ENCODE measurements at places on chromosomes 4 and X.

- DNase-seq, result no peak
Observed at GRCh38 chr4:4818415-4819212, 40.9 kb upstream of the MSX1 start.

DNA sequence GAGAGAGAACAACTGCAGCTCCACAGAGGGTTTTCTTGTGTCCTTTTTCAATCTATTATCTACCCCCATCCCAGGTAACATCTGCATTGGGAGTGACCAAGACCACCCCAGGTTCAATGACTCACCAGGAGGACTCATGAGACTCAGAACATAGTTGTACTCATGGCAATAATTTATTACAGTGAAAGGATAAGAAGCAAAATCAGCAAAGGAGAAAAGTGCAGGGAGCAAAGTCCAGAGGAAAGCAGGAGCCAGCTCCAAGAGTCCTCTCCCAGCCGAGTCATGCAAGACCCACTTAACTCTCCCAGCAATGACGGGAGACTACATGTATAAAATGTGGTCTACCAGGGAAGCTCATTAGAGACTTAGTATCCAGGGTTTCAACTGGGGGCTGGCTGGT lies 129.5 kb upstream of the RBPJ start:
- no peak for DNase-seq

- no peak for DNase-seq
Observed at GRCh38 chrX:145549496-145549895, 268.1 kb upstream of the SLITRK2 start.

GRCh38 chr4:78529569-78530209 lies 21.9 kb upstream of the ANXA3 start:
- DNase-seq, result no peak

GRCh38 chr4:145346081-145346480 lies 135.6 kb upstream of the SMAD1 start:
- no peak for DNase-seq

- no peak for DNase-seq
Observed at GRCh38 chrX:9378980-9379696, 85.7 kb upstream of the TBL1X start.

- no peak for DNase-seq
Observed at GRCh38 chr4:145423017-145423708, 58.5 kb upstream of the SMAD1 start.

GRCh38 chr4:159389756-159390155 lies 286.9 kb downstream of the RAPGEF2 start:
- DNase-seq, result no peak

GRCh38 chr4:124459196-124459940 lies 253.2 kb downstream of the ANKRD50 start:
- no peak for DNase-seq

DNA sequence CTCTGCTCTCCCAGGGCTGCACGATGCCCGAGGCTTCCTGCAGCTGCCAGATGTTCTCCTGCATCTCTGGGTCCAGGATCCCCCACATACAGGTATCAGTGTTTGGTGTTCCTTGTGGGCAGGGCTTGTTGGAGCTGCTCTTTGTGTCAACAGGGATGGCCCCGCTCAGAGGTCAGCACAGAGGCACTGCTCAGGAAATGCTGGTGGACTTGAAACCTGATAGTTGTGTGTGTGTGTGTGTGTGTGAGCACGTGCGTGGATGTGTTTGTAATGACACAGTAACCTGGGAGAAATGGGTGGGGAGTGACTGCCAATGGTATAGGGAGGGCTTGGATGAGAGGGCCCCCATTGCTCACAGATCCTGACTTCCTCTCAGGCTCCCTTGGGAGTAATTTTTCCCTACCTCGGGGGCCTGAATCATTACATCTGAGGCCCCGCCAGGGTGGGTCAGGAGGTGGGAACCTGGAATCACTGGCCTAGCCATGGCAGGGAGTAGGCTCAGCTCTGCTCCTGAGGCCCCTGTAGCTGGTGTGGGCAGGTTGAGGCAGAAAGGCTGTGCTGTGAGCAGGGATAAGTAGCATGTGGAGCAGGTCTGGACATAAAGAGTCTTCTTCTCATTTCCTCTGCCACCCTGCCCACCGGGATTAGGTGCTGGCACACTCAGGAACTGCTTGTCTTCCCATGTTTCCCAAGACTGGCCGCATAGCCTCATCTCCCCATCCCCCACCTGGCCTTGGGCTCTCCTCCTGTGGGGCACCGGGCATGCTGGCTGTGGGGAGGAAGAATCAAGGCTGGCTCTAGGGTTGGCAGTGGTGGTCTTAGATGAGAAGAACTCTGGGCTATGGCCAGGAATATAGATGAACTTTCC lies 2.5 kb upstream of the EFNB1 start:
- no peak for DNase-seq

GRCh38 chr4:26482508-26483462 lies 7.5 kb downstream of the CCKAR start:
- no peak for DNase-seq

- no peak for DNase-seq
Observed at GRCh38 chr4:144592264-144592663, 53.7 kb upstream of the HHIP start.

- no peak for DNase-seq
Observed at GRCh38 chr4:65831828-65832227, 161.5 kb upstream of the EPHA5 start.

DNA sequence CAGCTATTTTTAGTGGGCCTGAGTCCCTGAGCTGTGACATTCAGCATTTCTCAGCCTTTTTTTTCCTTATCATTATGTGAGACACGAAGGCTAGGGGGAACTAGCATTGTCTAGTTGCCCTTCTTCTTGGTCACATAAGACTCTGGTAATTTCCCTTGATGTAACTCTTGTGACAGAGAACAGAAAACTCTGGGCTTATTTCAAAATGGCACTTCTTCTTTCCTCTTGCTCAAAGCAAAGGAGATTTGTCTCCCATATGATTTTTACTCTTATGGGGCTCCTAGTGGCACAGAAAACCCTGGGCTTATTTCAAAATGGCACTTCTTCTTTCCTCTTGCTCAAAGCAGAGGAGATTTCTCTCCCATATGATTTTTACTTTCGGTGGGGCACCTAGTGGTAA lies 14.7 kb downstream of the ATXN3L start:
- no peak for DNase-seq

DNA sequence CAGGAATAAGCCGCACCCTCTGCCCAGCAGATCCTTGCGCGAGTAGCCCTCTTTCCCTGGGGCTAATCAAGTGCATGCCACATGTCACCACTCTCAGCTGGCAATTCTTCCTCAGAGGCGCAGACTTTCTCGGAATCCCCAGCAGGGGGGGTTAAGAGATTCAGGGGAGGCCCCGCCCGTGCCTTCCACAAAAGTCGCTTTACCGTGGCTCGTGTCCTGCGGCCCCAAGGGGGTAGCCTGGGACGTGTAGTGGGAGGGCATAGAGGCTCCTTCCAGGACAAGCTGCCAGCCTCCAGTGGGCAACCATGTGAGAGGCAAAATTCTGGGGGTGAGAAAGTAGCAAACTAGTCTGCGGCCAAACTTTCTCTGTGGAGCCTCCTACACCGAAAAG lies 652 bp downstream of the SRPX start:
- no peak for DNase-seq

- DNase-seq, result no peak
Observed at GRCh38 chr4:159117564-159117963, 14.7 kb downstream of the RAPGEF2 start.

- DNase-seq, result no peak
Observed at GRCh38 chr4:30863021-30863420, 142.9 kb downstream of the PCDH7 start.

GRCh38 chrX:118536204-118536603 lies 40.6 kb downstream of the DOCK11 start:
- no peak for DNase-seq

GRCh38 chr4:109046471-109047201 lies 255.8 kb downstream of the COL25A1 start:
- no peak for DNase-seq

GRCh38 chr4:188903986-188904385 lies 764.7 kb downstream of the TRIML1 start:
- no peak for DNase-seq

GRCh38 chr4:74219240-74219639 lies 61.3 kb downstream of the MTHFD2L start:
- no peak for DNase-seq

DNA sequence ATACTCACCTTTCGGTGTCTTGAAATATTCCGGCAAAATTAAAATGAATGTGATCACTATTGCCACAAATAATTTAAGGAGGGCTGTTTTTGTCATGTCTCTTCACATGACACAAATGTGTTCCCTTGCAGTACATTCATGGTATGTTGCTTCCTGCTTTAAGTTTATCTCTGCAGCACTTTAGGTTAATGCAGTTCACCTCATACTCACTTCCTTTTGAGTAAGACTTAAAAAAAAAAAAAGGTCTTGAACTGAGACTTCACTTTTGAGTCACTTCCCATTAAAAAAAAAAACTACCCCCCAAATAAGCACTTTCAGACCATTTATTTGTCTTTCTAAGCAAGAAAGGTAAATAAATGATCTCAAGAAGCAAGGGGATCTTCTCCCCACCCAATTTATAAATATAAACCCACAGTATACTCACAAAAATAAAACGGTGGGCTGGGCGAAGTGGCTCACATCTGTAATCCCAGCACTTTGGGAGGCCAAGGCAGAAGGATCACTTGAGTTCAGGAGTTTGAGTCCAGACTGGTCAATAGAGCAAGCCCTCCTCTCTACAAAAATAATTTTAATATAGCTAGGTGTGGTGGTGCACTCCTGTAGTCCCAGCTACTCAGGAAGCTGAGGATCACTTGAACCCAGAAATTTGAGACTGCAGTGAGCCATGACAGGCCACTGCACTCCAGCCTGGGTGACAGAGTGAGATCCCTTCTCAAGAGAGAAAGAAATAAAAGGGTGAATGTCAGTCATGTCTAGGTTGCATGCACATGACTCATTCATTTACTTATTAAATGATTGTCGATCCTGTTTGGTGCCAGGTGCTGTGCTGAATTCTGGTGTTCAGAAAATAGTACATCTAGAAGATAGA lies at the start of gene TMEM156:
TSS of gene TMEM156 (minus strand) at position 192 of the 868 bp plus-strand sequence. CDS start at position 96, 96 bp downstream.
- no peak for DNase-seq

GRCh38 chrX:40845331-40845911 lies 110.1 kb upstream of the MED14 start:
- DNase-seq, result no peak

DNA sequence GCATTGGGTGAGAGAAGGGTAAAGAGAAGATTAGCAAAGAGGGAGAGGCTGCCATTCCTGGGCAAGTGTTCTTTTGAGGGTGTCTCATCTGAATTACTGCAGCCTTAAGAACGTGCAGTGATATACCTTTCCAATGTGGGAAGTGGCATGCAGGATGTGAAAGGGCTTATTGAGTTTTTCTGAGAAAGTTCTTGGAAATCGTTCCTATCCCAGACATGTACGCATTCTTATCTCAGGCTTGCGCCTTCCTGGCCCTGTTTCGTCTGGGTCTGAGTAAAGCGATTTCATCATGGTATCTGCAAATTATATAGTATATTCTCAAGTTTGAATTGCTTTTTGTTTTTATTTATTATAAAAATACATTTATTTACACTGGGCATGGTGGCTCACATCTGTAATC lies 699.8 kb downstream of the TRAM1L1 start:
- DNase-seq, result no peak

GRCh38 chrX:71367396-71367795 lies 1.2 kb downstream of the TAF1 start:
- no peak for DNase-seq

GRCh38 chrX:9253211-9253610 lies 211.6 kb upstream of the TBL1X start:
- DNase-seq, result no peak

GRCh38 chr4:152290366-152290921 lies 245.4 kb downstream of the FBXW7 start:
- no peak for DNase-seq

- no peak for DNase-seq
Observed at GRCh38 chrX:52015794-52016193, 53.2 kb downstream of the MAGED4B start.

DNA sequence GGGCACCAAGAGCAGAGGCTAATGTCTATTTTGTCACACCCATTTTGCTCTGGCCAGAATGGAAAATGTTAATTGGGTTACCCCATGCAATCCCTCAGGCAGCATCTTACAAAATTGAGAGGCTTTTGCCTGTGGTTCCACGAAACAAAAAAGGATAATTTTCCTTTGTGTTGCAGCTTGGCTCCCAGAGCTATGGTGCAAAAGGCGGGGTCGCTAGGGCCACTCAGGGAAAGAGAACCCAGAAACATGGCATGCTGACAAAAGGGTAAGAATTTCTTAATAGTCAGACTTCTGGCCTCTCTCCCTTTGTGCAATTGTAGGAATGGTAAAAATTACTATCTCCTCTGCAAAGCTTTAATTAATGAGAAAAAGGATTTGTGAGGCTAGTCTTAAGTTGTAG lies 119.6 kb upstream of the BANK1 start:
- no peak for DNase-seq

DNA sequence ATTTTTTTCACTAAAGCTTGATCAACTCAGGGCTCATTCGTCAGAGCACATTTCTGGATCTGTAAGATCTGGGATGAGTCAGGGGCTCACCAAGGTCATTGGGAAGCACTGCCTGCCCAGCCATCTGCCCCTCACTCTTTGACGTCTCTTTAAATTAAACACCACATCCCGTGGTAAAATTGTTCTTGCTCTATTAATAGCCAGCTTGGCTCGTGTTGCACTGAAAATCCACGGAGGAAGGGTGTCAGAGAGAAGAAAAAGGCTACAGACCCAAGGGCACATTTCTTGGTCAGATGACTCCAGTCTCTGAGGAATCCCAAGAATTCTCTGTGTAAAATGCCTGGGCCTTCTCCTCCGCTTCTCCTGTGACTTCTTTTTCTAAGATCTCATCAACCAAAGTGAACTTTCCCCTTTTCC lies 45.7 kb upstream of the GATB start:
- DNase-seq, result no peak

DNA sequence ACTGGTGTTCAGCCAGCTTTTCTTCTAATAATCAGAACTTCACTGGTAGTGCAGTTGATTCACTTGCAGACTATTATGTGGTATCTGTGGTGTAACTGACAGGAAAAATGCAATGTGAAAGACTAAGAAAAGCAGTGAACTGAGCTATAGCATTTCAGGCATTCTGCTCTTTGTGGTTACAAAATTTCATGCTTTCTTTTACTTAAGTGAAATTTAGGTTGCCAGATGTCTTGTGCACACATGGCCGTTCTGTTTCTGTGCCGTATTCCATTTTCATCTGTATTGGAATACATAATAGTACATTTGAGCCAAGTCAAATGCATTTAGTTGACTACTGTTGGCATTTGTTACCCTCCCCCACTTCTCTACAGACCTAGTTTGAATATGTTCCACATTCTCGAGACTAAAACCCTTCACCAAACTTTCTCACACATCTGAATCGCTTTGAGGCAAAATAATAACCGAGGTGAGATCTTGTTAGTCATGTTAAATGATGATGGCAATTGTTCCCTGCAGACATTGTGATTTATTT lies 8.2 kb downstream of the RTL3 start:
- no peak for DNase-seq

DNA sequence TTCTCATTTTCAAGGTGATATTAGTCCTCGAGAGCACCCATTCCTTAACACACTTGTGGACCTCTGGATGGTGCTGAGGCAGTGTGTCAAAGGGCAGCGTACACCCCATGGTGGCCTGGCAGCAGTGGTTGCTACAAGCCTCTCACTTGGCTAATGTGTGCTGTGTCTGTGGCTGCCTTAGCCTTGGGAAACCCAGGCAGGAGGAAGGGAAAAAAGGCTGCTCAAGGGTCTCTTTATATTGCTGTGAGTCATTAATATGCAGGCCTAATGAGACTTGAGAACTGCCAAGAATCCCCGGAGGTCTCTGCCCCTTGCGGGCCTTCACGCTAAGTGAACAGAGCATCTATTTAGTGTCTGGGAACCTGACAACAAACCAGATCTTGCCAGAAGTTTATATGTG lies 7.0 kb downstream of the PCDH10 start:
- DNase-seq, result no peak

- no peak for DNase-seq
Observed at GRCh38 chrX:66915893-66916292, 277.0 kb upstream of the EDA2R start.

GRCh38 chr4:81503586-81503985 lies 31.9 kb upstream of the RASGEF1B start:
- no peak for DNase-seq

Data from cerebellar nuclear complex (tissue), 1 donor.